ENCODE measurements at places on chromosomes 3 and 15.

GRCh38 chr3:190581041-190581541 is 67.2 kb downstream of the IL1RAP start:
- no peak for DNase-seq

DNA sequence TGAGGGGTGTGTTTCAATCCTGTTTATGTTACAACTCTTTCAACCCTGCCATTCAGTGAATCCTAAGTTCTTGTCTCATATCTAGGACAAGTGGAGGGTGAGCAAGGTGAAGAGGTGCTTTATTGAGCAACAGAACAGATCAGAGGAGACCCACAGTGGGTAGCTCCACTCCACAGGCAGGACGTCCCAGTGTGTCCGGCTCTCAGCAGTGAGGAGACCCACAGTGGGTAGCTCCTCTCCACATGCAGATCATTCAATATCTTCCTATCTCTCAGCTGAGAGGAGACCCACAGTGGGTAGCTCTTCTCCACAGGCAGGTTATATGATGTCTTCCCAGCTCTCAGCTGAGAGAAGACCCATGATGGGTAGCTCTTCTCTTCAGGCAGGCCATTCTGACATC is 556.7 kb downstream of the SI start:
- no peak for DNase-seq

GRCh38 chr3:22175947-22176346 is 424.9 kb upstream of the ZNF385D start:
- DNase-seq: no peak

DNA sequence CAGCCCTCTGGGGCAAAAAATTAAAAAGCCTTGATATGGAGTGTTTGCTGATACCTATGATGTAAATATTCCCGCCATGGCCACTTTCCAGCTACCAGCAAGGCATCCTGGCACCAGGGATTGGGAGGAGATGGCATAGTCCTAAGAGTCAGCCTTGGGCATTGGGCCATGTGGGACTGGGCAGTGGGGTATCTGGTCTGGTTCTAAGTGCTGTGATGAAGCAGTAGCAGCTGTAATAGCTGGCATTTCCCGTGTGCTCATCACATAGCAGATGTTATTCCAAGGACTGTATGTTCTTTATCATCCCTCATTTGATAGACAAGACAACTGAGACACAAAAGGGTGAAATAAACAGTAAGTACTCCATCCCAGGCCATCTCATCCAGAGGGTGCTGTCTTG is 6.9 kb upstream of the SACM1L start:
- no peak for DNase-seq

GRCh38 chr3:50370594-50370993 is 11.3 kb upstream of the TMEM115 start:
- DNase-seq: no peak

DNA sequence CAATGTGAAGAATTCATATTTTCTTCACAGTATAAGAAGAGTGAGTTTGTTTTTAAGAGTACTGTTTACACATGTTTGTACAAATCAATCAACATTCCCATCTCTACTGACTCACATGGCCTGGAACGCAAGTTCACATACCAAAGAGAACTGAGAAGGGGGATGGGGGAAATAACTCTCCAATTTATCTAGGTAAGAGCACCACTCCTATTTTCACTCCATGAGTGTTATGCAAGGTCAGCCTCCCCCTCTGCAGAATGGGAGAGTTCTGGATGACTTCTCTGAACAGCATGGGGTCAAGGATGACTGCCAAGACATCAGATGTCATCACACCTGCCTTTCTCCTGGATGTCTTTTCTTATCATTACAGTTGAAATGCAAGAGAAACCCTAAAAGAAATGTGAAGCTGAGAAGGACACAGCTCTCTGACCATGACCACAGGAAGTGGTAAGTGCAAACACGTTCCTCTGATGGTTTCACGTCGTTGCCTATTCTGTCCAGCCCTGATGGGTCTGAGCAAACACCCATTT is 95.2 kb downstream of the SEMA6D start:
- DNase-seq: no peak

DNA sequence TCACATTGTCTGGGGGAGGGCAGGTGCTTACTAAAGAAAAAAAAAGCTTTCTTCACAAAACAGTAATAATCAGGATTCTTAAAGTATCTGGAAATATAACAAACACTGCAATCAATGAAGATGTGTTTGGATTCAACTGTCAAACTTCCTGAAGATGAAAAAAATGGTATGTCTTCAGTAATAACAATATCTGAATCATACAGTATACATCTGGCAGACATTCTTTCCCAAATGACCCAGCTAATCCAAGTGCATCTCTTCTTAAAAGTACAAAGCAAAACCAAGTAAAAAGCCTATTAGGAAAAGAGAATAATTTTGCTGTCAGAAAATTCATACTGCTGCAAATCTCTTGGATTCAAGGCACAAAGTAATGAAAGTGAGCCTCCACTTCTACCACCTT is 145.0 kb upstream of the MCTP2 start:
- no peak for DNase-seq

GRCh38 chr3:126573492-126574117 is 14.9 kb upstream of the C3orf22 start:
- no peak for DNase-seq

DNA sequence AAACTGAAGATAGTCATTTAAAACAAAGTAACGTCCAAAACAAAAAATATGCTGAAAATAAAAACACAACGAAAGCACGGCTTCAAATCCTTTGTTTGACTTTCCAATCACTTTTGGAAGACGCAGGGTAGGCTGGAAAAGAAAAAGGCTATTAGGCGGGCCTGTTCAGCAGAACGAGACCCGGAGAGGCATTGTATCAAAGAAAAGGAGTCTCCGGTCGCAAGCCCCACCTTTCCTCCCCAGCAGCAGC is 691 bp downstream of the SENP7 start:
- no peak for DNase-seq

DNA sequence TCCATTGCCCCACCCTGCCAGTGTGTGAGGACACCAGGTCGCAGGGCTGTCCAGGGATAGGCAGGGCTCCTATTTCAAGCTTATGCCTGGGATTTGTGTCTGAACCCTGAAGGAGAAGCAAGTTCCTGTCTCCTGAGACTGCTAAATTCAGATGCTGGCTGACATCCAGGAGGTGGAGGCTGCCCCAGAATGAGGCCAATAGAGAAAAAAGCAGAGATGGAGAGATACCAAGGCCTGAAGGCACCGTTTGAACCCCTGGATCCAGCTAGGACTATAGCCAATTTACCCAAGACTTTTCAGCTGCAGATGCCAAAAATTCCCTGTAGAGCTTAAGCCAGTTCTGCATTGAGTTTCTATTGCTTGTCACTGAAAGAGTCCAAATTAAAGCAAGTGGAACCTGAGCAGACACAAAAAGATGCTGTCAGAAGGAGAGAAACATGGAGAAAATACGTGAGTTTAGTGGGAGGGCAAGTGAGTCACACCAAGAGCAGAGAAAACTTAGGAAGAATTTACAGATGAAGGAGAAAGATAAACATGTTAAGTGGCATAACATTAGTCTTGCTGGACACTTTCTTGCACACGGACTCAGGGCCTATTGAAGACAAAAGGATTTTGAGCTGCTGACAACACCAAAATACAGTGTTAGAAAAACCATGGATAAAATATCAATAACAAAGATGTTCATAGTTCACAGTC is 148.6 kb downstream of the CNTN3 start:
- DNase-seq: no peak

All from CD4-positive, alpha-beta T cell treated with Interferon alpha-2 for 1 hour (primary cell).